ENCODE measurements at places on chromosomes 12 and 14. TPM values are rescaled to one million over a fixed set of nuclear protein-coding genes. Genes with fewer than 3 reads are reported as not detected.

DNA sequence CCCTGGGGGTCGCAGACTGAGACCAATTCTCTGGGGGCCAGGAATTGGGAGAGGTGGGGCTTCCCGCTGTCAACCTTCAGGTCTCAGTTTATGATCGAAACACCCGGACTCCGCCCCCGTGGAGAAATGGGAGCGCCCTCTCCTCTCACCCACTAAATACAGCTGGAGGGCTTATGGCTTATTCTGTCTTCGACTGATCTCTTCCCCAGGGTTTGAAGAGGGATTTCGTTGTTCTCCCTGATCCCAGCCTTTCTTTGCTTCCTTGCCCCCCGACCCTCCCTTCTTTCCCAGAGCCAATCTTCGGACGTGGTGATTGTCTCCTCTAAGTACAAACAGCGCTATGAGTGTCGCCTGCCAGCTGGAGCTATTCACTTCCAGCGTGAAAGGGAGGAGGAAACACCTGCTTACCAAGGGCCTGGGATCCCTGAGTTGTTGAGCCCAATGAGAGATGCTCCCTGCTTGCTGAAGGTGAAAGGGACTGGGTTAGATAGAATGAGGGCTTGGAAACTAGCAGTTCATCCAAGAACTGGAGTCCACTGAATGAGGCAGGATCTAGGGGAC lies 607 bp downstream of the OS9 start:
- no peak for DNase-seq

DNA sequence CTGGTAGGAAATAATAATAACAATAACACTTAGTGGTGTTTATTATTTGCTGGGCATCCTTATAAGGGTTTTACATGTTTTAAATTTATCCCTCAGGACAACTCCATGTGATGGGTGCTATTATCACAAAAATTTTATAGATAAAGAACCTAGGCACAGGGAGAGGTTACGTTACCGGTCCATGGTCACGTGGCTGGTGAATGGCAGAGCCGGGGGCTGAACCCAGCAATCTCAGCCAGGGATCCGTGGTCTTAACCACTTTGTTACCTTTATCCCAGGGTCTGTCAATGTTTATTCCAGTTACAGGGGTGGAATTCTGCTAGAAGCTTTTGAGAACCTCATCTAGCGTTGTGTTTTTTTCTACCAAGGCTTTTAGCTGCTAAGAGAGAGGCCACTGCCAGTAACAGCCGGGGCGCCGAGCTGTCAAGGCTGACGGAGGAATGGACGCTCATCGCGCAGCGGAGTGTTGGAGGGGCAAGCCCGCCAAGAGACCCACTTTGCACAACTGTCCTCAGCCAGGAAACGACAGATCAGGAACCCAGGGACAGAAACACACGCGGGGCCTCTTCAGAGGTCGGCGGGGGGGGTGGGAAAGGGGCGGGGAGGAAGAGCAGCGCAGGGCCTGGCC lies 418 bp downstream of the AMN1 start:
- no peak for DNase-seq

DNA sequence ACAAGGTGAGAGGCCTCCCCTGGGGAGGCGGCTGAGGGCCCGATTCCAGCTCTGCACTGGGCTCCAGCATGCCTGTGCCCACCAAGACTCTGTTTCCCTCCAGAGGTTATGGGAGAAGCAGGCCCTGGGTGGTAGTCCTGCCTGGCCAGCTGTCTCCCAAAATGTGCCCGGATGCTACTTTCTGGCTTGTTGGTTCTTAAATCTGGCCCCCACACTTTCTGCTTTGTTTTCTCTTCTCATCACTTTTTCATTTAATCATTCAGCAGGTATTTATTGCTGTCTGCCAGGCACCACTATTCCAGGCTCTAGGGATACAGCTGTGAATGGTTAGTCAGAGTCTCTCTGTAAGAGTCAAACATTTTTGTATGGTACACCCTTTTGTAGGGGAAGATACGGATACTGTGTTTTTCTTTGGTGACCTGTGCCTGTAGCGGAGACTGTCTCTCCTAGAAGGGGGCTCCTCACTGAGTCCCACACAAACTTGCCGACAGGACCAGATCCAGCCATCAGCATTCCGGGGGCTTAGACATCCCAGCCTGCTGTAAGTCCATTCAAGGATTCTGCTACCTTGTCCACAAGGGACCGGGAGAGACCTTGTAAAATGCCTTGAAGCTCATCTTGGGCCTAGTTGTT lies 3.8 kb downstream of the DHRS2 start:
- no peak for DNase-seq

- DNase-seq = no peak
Observed at GRCh38 chr12:119419381-119419780, 84.9 kb downstream of the CCDC60 start.

- no peak for DNase-seq
Observed at GRCh38 chr12:56159482-56160192, 1.5 kb downstream of the MYL6 start.

FRMD6 gene
- total RNA-seq = 45.5 TPM

ZDHHC22 gene
- 0.13 TPM for total RNA-seq

KLRF1 gene
- not detected for total RNA-seq

Measured in SK-MEL-5 (cell line).